ENCODE measurements at places on chromosomes 3 and 15. TPM values are rescaled to one million over a fixed set of nuclear protein-coding genes. Genes with fewer than 3 reads are reported as not detected.
A peak's percentile ranks its signal among the peaks of the same experiment; 100 is the strongest.

The ROBO2 gene
- not detected for total RNA-seq

GRCh38 chr3:38212141-38212540 lies 46.8 kb downstream of the OXSR1 start:
- DNase-seq, result no peak

The VEPH1 gene
- not detected for total RNA-seq

The MORC1 gene
- total RNA-seq, result not detected

GRCh38 chr15:58748040-58748851 lies 1.3 kb downstream of the ADAM10 start:
- no peak for DNase-seq

DNA sequence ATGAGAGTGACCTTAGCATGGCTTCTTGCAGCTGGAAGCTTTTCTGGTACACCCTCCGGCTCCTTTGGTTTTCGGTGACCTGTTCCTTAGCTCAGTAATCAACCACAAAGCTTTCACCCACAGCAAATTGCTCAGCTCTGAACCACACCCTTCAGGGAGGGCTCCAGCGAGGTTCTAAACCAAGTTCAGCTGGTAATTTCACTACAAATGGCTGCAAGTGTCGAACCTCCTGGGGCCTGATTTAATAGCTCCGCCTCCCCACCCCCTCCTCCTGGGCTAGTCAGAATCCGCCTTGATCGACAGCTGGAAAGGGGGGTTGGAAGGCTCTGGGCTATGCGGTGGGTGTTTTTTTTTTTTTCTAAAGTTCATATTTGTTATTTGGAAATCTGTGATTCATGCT lies 150.9 kb upstream of the MCTP2 start:
- no peak for DNase-seq

DNA sequence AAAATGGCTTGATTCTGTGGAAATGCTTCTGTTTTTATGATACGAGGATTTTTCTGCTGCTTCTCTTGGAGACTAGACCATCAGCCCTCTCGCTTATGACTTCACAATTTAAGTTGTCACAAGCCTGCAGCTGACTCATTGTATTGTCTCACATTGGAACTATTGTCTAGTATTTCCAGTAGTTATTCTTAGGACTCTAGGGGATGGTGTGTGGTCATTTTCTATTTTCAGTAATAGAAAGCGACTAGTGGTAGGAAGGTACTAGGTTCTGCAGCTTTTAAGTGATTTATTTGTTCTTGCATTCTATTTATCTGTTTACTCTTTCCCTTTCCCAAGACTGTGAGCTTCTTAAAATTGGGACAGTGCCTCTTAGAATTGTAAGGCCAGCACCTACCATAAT lies 66.3 kb upstream of the CRTC3 start:
- DNase-seq, result no peak

- no peak for DNase-seq
These were observed 68.0 kb upstream of the STAC start for GRCh38 chr3:36312351-36312750.

GRCh38 chr3:32780735-32781210 lies 37.0 kb upstream of the TRIM71 start:
- DNase-seq, result no peak

GRCh38 chr15:40162552-40162951 lies 1.7 kb downstream of the BUB1B start:
- no peak for DNase-seq

DNA sequence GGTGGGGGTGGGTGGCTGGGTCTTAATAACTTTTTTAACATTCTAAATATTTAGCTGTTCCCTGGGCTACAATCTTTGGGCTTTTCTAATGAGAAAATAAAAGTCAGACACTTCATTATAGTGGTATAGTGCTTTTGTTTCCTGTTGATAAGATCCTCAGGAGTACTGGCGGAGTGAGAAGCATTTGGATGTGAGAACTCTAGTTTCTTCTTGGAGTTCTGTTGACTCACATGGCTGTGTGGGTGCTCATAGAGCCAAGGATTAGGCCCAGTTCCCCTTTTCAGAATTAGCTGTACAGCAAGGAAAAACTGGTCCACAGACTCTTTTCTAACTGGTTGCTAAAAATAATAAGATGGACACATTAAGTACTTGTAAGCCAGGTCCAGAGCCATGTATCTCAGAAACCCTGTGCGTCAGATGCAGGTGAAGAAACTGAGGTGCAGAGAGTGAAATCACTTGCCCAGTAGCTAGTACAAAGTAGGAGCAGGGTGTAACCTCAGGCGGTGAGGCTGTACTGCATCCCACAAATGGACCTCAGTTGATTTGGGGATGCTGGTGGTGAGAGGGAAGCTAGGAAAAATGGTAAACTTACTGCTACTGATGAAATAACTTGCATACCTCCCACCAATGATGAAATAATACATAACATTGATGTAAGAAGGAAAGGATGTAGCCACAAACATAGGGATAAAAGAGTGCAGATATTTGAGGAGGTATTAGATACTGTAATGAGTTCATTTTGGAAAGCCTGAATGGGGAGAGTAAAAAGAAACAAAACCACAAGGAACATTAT lies 2.3 kb downstream of the ITPR1 start:
- DNase-seq, result no peak

- DNase-seq, result no peak
These were observed 31.9 kb upstream of the SMAD6 start for GRCh38 chr15:66670175-66670574.

GRCh38 chr15:82852941-82853561 lies 43.6 kb downstream of the WHAMM start:
- DNase-seq, result peak; percentile 12

The ANKRD34C gene
- total RNA-seq, result not detected

The LRTM1 gene
- not detected for total RNA-seq

DNA sequence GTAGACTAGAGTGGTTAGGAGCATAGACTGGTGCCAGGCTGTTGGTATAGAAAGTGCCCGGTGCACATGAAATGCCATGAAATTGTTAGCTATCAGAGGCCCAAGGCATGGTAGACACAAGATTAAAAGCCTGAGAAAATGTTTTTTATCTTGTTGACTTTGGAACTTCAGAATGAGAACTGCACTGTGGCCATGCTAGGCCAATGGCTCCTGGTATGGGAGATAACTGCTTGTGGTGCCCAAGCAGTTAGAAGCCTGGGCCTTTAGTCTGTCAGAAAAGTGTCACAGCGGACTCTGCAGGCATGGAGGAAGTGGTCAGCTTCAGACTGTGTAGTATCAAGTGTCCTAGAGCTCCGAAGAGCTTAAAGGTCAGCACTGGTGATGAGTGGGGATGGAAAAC lies 11.9 kb downstream of the FYCO1 start:
- DNase-seq, result no peak

DNA sequence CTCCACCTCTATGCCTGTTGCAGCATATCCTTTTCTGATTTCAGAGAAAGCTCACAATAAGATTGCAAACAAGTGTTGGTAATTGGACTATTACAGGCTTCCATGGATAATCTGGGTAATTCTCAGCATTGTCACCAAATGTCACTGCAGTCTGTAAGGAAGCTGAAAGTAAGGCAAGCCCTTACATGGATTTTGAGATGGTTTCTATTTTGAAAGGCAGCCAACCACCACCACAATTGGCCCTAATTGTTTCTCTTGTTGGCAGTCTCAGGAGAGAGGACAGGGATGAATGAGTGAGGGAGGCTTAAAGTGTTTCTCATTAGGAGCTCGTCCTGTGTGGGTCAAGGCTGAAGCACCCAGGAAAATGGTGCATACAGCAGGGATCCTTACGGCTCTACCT lies 879.9 kb downstream of the TUSC7 start:
- no peak for DNase-seq
